T-helper 17 cell (primary cell): ENCODE measurements at places on chromosomes 5 and 9.

DNA sequence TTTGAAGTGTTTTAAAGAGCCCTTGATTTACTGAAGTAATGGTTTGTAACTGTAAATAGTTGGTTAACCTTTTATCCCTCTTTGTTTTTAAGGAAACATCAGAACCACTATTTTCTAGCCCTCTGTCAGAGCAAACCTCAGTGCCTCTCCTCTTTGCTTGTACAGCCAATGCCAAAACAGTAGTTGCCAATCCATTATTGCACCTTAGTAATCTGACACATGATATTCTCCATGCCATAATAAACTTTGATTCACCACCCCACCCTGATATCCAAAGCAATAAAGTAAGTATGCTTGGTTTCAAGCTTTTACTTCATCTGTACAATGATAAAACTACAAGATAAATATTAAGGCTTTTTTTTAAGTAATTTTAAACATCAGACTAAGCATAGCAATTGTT, 100.8 kb downstream of the DMXL1 start:
- DNase-seq = no peak

- no peak for DNase-seq
Measured at GRCh38 chr5:134103998-134104654, 10.4 kb upstream of the TCF7 start.

- no peak for DNase-seq
Measured at GRCh38 chr9:93071464-93071863, 13.0 kb downstream of the SUSD3 start.

DNA sequence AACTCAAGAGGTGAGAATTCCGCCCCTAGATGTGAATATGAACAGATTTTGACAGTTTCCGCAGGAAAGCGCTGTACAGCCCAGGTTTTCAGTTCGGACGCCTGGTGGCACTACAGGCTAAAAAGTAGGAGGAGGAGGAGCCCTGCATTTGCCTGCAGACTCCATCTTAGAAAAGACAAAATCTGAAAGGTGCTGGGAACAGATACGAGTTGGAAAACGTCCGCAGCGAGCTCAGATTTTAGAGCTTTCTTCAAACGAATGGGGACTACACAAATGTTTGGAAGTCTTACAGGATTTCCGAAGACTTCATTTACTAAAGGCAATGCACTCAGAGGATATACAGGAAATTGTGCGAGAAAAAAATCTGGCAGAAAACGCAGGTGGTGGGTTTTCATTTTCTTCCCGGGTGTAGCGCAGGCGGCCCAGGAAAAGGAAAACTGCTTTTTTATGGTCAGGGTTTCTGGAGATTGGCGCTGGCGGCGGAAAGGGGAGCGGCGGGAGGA, 9.9 kb upstream of the PCDHB2 start:
- DNase-seq = no peak

GRCh38 chr9:92029553-92029952, 79.5 kb upstream of the ROR2 start:
- no peak for DNase-seq

GRCh38 chr9:117424291-117424690, 9.4 kb upstream of the ASTN2 start:
- DNase-seq = no peak

DNA sequence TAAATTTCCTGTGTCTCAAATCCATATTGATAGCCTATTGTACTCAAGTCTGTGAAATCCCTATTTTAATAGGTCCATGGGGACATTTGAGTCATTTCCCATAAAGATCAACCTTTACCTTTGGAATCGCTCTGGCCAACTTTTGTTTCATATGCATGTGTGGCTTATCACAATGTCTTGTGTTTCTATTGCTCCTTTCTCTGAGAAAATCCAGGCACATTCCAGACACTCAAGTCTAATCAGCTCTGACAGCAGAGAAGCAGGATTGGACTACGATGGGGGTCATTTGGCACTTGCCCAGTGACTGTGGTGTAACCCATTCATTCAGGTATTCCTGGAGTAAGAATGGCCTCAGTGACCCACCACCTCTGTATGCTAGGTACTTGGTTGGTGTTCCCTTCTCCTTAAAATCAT, 48.4 kb downstream of the ACTBL2 start:
- DNase-seq = no peak

DNA sequence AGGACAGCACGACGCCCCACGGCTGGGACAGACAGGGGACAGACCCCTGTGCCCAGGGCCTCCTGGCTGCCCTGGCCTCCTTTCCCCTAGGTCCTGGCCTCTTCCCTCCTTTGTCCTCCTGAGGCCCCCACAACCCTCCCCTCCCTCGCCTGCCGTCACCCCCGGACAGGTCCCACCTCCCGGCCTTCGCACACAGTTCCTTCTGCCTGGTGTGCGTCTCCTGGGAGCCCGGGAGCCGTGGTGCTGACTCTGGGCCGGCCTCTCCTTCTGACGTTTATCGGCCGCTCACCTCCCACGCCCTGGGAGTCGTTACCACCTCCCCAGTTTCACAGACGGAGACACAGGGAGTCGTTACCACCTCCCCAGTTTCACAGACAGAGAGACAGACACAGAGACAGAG, 25.1 kb upstream of the NOTCH1 start:
- DNase-seq = no peak

GRCh38 chr9:2338777-2339365, 282.7 kb upstream of the VLDLR start:
- DNase-seq = no peak

DNA sequence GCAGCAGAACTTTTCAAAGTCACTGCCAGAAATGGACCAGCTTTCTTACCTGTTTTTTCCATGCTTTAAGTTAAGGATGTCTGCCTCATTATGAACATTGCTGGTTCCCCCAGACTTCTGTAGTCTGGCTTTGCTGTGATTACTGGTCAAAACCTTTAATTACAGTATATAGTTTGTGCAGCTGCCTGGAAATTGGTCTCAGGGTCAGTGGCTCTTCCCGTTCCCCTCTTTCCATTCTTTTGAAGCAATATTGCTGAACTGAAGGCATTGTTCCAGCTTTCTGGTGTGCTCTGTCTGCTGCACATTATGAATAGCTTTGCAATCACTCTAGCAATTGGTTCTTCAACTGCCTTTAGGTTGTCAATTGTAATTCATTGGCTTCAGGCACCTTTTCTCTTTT, 206.5 kb downstream of the ARL15 start:
- DNase-seq = no peak

- DNase-seq = no peak
Measured at GRCh38 chr5:54227759-54228158, 82.6 kb downstream of the ARL15 start.

DNA sequence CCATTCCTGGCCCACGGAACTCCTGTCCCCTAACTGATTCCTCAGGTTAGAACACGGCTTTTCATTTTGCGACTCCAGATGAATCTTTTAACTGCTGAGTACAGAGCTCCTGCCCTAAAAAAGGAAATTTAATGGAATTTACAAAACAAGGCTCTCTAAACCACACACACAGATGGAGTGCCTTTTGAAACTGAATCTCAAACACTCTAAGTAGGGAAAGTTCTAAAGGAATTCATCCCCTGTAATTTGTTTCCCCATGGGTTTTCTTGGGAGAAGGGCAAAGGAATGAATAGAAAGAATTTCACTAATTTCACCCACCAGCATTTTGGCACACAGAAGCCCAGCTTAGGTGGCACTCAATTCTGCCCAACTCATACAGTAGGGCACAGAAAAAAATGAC, 106.5 kb downstream of the THBS4 start:
- DNase-seq = no peak

DNA sequence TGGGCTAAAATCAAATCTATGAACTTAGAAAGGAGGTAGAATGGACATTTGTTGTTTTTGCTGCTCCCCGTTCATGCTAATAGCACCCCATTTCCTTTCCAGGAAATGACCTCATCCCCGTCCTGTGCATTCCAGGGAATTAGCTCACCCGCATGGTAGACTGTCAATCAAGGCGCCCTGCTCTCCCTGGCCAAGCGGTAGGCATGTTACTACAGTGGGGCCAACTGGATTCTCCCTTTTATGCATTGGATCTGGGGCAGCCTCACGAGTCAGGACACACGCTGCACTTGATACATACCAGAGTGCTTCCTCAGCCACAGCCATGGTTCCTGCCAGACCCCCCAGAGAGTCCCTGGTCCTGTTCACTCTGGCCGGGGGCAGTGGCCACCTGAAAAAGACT, 111.0 kb upstream of the PTCH1 start:
- DNase-seq = no peak

GRCh38 chr5:91235271-91235694, 147.8 kb downstream of the ARRDC3 start:
- DNase-seq = no peak

- DNase-seq = no peak
Measured at GRCh38 chr5:87768190-87768589, 355.5 kb upstream of the CCNH start.

DNA sequence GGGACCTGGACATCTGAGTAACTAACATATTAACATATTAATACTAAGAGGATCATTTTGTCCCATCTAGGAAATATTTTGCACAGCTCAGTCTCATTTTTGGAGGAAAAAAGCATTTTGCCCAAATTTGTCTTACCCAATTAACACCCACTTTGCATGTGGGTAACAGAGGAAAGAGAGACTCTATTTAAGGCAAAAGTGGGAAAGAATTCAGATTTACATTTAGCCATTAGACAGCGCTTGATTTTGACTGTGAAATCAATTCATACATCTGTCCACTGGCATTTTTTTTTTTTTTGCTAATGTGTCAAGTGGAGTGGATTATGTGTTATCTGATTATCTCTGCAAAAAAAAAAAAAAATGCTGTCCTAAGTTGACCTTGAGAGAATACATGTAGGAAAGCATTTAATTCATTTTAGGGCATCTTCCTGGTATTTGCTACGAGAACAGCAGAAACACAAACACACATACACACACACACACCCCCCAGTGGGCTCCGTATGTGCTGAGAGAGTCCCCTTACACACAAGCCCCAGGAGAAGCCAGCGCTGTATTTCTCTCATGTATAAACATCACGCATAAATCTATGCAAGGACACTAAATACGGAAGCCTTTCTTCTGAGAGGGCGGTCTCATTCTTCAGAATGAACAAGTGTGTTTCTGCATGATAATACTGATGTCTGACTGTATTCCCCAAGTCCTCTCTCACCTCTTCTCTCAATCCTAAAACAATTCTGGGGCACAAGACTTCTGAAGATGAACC, 202.0 kb upstream of the KLF9 start:
- DNase-seq = no peak

DNA sequence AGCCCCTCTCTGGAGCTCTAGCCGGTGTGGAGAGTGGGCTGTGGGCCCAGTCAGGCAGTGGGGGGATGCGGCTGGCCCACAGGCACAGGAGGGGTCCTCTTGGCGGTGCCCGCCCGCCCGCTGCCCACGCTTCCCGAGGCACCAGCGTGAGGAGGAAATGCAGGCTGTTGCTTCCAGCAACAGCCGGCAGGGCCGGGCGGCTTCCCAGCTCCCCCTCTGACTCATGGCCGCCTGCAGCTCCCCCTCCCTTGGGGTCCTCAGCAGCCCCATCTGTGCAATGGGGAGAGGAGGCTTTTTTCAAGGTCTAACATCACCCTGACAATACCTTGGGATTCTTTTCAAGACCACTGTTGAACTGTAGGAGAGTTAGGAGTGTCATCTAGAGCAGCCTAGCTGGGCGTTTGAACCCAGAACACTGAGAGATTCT, 10.4 kb downstream of the CXXC5 start:
- DNase-seq = no peak

DNA sequence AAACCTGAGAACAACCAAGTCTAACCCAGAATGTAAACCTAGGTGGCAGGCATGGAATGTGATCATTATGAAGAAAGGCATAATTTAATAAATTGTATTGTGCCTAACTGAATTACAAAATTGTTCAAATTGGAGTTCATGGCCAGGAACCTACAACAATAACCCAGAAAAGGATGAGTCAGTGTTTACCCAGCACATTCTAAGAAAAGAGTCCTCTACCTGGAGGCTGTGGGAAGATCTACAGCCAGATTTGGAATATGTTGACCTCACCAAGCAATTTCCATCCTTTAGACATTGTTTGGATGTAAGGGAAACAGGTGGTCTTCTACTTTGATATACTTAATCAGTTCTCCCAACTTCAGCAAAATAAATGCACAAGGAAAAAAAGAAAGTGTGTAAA, 152.2 kb downstream of the TMEM161B start:
- no peak for DNase-seq

GRCh38 chr5:41906151-41906550, 2.0 kb downstream of the RIMOC1 start:
- no peak for DNase-seq

DNA sequence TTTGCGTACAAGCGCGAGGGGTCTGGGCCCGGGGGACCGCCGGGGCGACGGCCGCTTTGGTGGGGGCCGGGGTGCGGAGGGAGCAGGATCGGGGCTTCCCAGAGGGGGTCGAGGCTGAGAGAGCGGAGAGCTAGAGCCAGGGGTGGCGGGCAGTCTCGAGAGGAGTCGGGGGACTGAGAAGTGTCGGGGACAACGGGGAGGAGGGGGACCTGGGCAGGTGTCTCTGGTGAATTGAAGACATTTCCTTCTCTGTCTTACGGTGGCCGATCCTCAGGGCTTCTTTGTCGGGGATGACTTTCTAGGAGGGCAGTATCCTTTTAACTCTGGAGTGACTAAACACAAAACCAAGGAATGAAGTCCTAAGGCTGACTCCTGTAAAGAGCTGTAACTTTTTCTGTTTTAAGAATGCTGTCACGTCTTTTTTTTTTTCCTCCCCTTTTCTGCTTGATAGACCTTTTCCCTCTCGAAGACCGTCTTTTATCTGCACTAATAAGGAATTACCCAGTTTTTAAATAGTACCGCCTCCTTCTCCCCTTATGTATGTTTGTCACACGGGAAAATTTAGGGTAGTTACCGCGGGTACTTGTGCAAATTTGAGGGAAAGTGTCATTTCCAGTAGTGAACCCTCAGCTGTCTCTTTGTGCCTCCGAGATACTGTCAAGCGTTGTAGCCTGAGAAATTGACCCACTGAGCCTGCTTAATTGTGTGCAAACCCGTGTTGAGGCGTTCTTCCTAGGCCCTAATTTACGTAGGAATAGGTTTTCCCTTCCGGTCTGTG, 822 bp downstream of the DENND4C start:
- DNase-seq = no peak

DNA sequence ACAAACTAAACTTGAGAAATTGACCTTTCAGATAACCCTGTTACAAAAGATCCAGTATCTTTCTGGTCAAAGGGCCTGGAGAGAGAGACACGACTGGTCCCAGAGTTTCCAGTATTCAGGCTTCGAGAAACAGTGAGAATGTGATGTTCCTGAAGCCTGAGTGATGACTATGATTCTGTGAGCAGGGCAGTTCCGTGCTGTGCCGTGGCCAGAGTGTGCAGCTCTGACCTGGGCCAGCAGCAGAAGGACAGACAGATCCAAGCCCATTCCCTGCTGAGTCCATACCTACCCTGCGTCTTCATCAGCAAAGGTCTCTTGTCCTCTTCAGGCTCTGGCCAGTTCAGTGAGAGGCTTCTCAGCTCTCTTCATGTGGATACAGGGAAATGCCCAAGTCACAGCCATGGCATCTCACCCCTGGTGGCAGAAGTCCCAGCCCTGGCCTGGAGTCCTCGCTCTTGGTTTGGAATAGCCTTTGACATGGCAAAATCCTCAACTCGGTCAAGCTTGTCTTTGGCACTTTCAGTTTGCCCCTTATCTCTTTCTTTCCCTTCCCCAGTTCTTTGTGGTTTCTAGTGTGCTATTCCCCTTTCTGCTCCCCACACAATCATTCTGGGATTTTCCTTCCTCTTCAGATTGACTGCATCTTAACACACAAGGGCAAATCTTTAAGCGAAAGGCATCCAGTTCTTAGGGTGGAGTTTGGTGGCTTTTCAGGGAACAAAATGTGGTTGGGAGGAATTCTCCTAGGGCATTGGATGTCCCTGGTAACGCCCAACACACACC, 107.7 kb downstream of the LIFR start:
- no peak for DNase-seq

GRCh38 chr9:117437283-117437682, 22.4 kb upstream of the ASTN2 start:
- DNase-seq = no peak

- no peak for DNase-seq
Measured at GRCh38 chr5:98524773-98525172, 248.7 kb upstream of the RGMB start.
